ENCODE measurements at places on chromosomes 7 and 10.

- no peak for DNase-seq
Observed at GRCh38 chr10:126798649-126799048, 106.6 kb upstream of the DOCK1 start.

- DNase-seq = no peak
Observed at GRCh38 chr10:97332591-97333350, 1.8 kb downstream of the FRAT2 start.

DNA sequence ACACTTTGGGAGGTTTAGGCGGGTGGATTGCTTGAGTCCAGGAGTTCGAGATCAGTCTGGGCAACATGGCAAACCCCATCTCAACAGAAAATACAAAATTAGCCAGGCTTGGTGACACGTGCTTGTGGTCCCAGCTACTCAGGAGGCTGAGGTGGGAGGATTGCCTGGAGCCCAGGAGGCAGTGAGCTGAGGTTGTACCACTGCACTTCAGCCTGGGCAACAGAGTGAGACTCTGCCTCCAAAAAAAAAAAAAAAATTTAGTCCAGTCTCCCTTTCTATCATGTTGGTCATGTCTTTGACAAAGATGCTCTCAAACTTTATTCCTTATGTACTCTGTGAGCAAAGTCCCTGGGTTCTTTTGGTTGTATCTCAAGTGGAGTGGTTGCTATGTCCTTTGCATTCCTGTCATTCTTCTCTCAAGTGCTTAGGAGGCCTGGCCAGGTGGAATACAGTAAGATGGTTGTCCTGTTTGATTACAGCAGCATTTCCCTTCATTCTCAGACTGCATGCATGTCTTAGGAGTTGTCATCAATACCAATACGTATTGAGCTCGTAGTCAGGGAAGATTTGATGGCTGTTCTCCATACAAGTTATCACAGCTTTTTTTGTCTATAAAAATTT is 85.7 kb downstream of the MMRN2 start:
- DNase-seq = no peak

DNA sequence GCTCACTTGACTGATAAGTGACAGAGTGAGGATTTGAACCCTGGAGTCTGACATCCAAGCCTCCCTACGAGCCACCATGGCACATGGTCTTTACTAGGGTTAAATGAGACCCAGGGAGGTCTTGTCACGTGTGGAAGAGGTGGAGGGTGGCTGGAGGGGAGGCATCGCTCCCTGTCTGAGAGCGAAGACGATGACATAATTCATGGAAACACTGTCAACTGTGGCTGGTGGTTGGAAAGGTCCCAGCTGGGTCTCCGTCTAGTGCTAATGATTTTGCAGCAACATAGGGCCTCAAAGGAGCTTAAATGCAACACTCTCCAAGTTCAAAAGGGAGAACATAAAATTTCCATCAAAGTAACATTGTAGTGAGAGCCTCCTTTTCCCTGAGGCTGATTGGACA is 99.9 kb upstream of the BAIAP2L1 start:
- DNase-seq = peak; percentile 6

DNA sequence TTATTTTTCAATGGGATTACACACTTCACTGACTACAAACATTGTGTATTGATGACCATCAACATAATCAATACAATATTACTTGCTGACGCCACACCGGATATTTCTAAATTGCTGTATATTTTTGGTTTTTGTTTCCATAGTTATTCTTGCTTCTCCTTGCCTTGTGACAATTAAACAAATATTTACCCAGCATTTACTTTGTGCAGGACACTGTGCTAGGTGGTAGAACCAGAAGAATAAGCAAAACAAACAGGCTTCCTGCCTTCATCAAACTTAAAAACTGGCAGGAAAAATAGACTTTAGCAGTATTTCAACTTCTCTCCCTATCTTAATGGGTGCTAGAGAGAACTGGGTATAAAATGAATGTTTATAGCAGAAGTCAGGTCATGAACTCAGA is 50.6 kb downstream of the ZNF277 start:
- no peak for DNase-seq

DNA sequence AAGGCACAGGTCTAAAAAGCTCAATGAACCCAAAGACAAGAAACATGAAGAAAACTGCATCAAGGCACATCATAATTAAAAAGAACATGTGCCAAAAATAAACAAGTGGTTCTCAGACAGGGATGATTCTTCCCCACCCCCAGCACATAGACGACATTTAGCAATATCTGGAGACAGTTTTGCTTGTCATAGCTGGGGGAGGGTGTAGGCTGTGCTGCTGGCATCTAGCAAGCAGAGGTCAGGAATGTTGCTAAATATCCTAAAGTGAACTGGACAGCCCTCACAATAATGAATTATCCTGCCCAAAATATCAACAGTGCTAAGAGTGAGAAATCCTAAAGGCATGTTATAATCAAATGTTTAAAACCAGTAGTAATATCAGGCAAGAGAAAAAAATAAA is 122.6 kb downstream of the MICU1 start:
- no peak for DNase-seq

DNA sequence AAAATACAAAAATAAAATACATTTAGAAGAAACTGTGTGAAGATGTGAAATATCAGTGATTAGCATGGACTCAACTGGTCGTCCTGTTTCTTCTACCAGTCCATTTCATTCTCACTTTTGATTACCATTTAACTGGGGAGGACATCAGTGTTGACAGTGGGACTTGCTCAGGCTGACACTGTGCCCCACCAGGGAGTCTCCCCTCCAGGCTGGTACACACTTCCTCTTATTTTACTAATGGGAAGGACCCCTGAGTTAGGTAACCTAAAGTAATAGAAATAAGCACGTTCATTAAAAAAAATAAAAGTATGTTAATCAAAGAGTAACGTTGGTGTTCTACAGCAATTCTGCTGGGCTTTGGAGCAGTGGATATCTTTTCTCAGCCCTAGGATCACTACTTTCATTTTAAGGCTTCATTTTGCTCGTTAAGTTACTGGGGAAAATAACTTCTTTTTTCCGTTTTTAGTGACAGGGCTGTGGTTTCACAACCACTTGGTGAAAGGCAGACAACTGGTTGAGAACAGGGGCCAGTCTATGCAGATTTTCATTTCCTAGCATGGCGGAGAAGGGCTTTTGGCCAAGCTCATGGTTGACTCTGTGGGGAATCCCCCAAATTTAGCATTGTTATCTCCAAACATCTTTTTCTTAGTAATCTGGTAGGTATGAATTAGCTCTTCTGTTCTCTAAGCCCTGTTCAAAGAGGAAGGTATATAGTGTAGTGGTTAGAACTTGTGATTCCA is 2.1 kb downstream of the SNX10 start:
- no peak for DNase-seq

GRCh38 chr7:6228361-6229229 is 43.8 kb downstream of the CYTH3 start:
- DNase-seq = peak; percentile 67

DNA sequence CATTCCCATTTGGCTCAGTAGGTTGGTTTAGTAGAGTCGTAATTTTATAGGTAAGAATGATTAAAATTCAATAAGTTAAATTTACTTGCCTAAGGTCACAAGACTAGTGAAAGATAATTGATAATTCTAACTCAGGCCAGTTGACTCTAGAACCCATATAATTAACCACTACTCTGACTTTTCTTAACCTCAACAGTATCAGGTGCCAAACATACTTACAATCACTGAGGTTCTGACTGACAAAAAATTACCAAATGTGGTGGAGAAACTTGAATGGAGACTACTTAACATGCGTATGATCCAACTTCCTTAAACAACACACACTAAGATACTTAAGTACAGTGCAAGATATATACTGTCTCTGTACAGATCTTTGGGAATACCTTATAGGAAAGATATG is 667.3 kb upstream of the SORCS1 start:
- DNase-seq = no peak

- no peak for DNase-seq
Observed at GRCh38 chr10:48330269-48330668, 23.8 kb downstream of the MAPK8 start.

- no peak for DNase-seq
Observed at GRCh38 chr7:37977243-37977642, 56.8 kb downstream of the EPDR1 start.

DNA sequence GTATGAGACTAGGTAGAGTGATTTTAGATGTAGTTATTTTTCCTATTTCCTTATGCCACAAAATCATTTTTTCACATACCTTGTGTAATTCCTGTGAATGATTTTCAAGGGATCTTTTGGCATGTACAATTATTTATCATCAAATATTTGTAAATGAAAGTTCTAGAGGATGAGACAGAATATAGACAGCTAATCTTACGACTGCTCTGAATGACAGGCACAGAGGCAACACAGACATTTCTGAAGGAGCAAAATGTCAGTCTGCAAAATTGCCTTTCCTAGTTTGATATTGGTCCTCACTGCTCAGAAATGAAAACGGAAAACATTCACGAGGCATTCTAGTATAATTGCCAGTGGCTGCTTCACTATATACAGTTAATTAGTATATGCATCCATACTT is 810.6 kb upstream of the C7orf33 start:
- no peak for DNase-seq

GRCh38 chr7:128672927-128673517 is 930 bp downstream of the GARIN1A start:
- no peak for DNase-seq

GRCh38 chr10:114996542-114996941 is 58.5 kb downstream of the TRUB1 start:
- DNase-seq = no peak

- no peak for DNase-seq
Observed at GRCh38 chr10:103990121-103990520, 23.2 kb downstream of the SLK start.

- no peak for DNase-seq
Observed at GRCh38 chr10:91247360-91248111, 27.1 kb downstream of the PCGF5 start.

GRCh38 chr7:136086712-136087111 is 109.6 kb upstream of the MTPN start:
- DNase-seq = no peak

DNA sequence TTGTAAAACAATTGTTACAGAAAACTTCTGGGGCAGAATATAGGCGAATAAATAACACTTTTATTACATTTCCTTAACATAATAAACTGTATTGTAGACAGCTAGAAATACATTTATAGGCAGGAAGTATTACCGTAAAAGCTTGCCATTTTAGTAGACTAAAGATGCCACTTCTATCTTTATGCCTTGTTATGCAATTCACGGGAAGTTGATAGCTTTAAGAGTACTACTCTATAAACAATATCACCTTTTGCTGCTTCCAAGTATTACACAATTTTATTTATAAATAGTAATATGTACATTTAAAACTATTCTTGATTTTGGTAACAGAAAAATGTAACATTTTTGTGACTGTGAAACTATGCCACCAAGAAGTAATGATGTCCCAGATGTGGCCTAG is 37.9 kb downstream of the PALS2 start:
- DNase-seq = no peak

DNA sequence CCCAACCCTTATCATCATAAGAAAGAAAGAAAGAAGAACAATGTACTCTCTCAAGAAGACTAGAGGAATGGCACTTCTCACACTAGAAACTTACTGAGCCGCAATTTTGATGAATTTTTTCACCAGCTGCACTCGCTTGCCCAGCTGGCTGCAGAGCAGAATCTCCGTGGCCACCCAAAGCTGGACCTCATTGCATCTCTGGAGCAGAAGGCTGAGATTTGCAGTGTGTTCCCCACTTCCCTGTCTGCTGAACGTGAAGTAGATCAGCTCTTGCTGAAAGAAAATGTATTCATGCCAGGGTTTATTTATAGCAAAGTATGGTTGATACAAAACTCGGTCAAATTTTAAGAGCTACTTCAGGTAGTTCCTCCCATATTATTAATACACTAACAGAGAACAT is 199.3 kb upstream of the CDCA7L start:
- no peak for DNase-seq

GRCh38 chr10:16848562-16849154 is 31.4 kb upstream of the RSU1 start:
- DNase-seq = no peak

GRCh38 chr7:123674399-123675180 is 18.9 kb downstream of the LMOD2 start:
- DNase-seq = no peak

GRCh38 chr7:157577061-157577460 is 240.3 kb downstream of the DNAJB6 start:
- DNase-seq = no peak

DNA sequence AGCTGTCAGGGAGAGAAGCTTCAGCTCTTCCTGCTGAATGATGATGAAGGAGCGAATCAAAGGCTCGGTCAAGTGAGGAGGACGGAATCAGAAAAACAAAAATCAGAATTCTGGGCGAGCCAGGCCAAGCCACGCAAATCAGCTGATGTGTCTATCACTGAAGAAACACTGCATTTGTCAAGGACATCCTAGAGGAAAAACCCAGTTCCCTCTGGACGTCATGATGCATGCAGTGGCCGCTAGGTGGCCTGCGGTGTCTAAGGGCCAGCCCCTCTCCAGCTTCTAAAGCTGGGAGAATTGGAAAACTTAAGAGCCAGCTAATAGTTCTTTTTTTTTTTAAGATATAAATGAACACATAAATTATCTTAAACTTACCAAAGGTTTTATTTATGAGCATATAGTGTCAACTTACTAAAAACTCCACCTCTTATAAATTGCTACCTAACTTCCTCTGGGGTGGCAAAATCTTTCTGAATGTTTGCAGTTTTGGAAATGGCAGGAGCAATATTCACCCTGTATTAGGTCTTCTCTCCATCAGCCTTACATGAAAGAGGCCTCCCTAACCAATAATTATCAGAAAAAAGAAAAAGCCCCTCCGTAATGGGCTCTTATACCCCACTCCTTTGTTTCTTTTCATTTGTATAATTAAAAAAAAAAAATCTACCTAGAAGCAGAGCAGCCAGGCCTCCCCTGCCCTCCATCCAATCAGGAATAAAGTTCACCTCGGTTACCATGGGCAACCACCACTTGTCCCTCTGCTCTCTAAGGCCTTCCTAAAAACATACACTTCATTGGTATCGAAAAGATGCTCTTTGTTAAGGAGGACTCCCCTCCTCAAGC is 186.8 kb downstream of the USP6NL start:
- no peak for DNase-seq

DNA sequence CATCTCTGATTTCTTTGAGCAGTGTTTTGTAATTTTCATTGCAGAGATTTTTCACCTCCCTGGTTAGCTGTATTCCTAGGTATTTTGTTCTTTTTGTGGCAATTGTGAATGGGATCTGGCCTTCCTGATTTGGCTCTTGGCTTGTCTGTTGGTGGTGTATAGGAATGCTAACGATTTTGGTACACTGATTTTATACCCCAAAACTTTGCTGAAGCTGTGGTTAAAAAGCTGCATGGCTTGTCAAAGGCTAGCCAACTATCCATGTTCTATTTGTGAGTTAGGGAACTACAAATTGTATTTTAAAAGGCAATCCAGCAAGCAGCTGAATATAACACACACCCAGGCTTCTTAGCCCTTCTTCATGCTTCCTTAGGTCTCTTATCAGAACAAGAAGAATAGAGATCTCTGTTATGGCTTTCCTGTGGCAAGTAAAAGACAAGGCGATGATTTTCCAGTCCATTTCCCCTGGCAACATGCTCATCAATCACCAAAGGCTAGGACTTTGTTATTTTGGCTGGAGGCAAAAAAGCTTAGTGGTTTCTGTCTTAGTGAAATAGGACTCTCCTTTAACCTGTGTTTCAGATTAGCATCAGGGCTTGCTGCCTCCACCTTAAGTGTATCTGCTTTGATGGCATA is 77.5 kb downstream of the CDK6 start:
- no peak for DNase-seq

GRCh38 chr10:86374664-86375063 is 8.1 kb upstream of the GRID1 start:
- DNase-seq = no peak

- DNase-seq = peak; percentile 2
Observed at GRCh38 chr7:32680259-32681173, 185.2 kb downstream of the AVL9 start.

- DNase-seq = no peak
Observed at GRCh38 chr10:71968553-71969474, 4.6 kb downstream of the CHST3 start.

- no peak for DNase-seq
Observed at GRCh38 chr7:28573059-28573553, 160.8 kb downstream of the CREB5 start.
